ENCODE measurements at places on chromosomes 3 and 15. TPM values are rescaled to one million over a fixed set of nuclear protein-coding genes. Genes with fewer than 3 reads are reported as not detected.

The GATM gene
- 367 TPM for polyA plus RNA-seq

The UTS2B gene
- polyA plus RNA-seq, result 0.09 TPM

The MYO5C gene
- polyA plus RNA-seq, result 12.7 TPM

The CLEC3B gene
- polyA plus RNA-seq, result 12.8 TPM

The BDH1 gene
- 20.8 TPM for polyA plus RNA-seq

The INSYN1 gene
- 28.2 TPM for polyA plus RNA-seq

The ELL3 gene
- polyA plus RNA-seq, result 1.9 TPM

The MPI gene
- 15.9 TPM for polyA plus RNA-seq

The KCNH8 gene
- polyA plus RNA-seq, result 0.99 TPM

The SCAANT1 gene
- polyA plus RNA-seq, result not detected

The AQP9 gene
- 0.31 TPM for polyA plus RNA-seq

The CCDC9B gene
- polyA plus RNA-seq, result 72.3 TPM

The SQOR gene
- polyA plus RNA-seq, result 13.8 TPM

The WDR76 gene
- polyA plus RNA-seq, result 1.2 TPM

The RPL29 gene
- polyA plus RNA-seq, result 1,152 TPM

The PARP15 gene
- 0.80 TPM for polyA plus RNA-seq

The SLC6A1 gene
- 1.7 TPM for polyA plus RNA-seq

The PLA2G4E gene
- polyA plus RNA-seq, result 0.05 TPM

The SLC35G2 gene
- 8.9 TPM for polyA plus RNA-seq

The ESYT3 gene
- polyA plus RNA-seq, result 1.2 TPM

The GOLGA8S gene
- 0.34 TPM for polyA plus RNA-seq

The UQCRC1 gene
- polyA plus RNA-seq, result 89.5 TPM

The IMP3 gene
- 39.6 TPM for polyA plus RNA-seq

The MYRIP gene
- 2.5 TPM for polyA plus RNA-seq

The ATP11B gene
- 7.8 TPM for polyA plus RNA-seq

The OR5K2 gene
- not detected for polyA plus RNA-seq

The CSPG4 gene
- polyA plus RNA-seq, result 2.9 TPM

The FBXW12 gene
- 5.6 TPM for polyA plus RNA-seq

The DNAJC17 gene
- 57.6 TPM for polyA plus RNA-seq

The CASR gene
- 6.9 TPM for polyA plus RNA-seq

The CCR8 gene
- not detected for polyA plus RNA-seq

The ATRIP gene
- polyA plus RNA-seq, result 4.8 TPM

The GOLGA8R gene
- polyA plus RNA-seq, result 4.0 TPM

The TUSC7 gene
- polyA plus RNA-seq, result not detected

The RASL12 gene
- 2.8 TPM for polyA plus RNA-seq

The RTP1 gene
- not detected for polyA plus RNA-seq

Data from pancreas (tissue), 10 donors.